Fibroblast of villous mesenchyme (primary cell): ENCODE measurements at places on chromosomes 5 and 9. TPM values are rescaled to one million over a fixed set of nuclear protein-coding genes. Genes with fewer than 3 reads are reported as not detected.

The BSPRY gene
- not detected in 2 replicates for total RNA-seq

The NTNG2 gene
- total RNA-seq: 0.86 and 1.9 TPM in 2 replicates

The ARID3C gene
- 0.32 TPM in 1 of 2 replicates, not detected in the other for total RNA-seq

The GPBP1 gene
- 43.2 and 73.0 TPM in 2 replicates for total RNA-seq

The FOXD1 gene
- 2.2 and 6.1 TPM in 2 replicates for total RNA-seq
